Smooth muscle cell of the pulmonary artery (primary cell): ENCODE measurements at places on chromosomes 5 and 9. TPM values are rescaled to one million over a fixed set of nuclear protein-coding genes. Genes with fewer than 3 reads are reported as not detected.

Gene CCDC183
- 0.52 and 0.89 TPM in 2 replicates for total RNA-seq

Gene PCDHGA12
- total RNA-seq = 40.2 and 46.0 TPM in 2 replicates

Gene POU5F2
- 1.1 and 1.2 TPM in 2 replicates for total RNA-seq

Gene ZFP37
- total RNA-seq = 2.3 and 3.0 TPM in 2 replicates

Gene SPAAR
- 0.13 and 0.26 TPM in 2 replicates for total RNA-seq

Gene OTULINL
- total RNA-seq = 0.46 and 1.0 TPM in 2 replicates

Gene OTP
- not detected in 2 replicates for total RNA-seq

Gene CDK9
- total RNA-seq = 43.9 and 45.2 TPM in 2 replicates

Gene TNFSF15
- 0.03 and 13.4 TPM in 2 replicates for total RNA-seq

Gene PDCD1LG2
- total RNA-seq = 9.1 and 22.8 TPM in 2 replicates

Gene ENTPD8
- total RNA-seq = not detected in 2 replicates
